Immature natural killer cell (primary cell): ENCODE measurements at places on chromosomes 13 and 19. TPM values are rescaled to one million over a fixed set of nuclear protein-coding genes. Genes with fewer than 3 reads are reported as not detected.

Gene ZNF100
- polyA plus RNA-seq: 7.5 TPM

Gene WTIP
- 0.03 TPM for polyA plus RNA-seq

Gene CEACAM16
- polyA plus RNA-seq: not detected

Gene RYR1
- polyA plus RNA-seq: not detected

- H3K4me3 ChIP-seq: peak overlapping the region; percentile 18
- no peaks in the 10 kb centered on the region for H3K36me3 ChIP-seq
- H3K4me1 ChIP-seq: peaks cover 17% of the 10 kb centered on the region
- H3K27ac ChIP-seq: no peak overlapping the region
- peak; percentile 18 for DNase-seq
- H3K27me3 ChIP-seq: peaks cover 4% of the 10 kb centered on the region
Measured at GRCh38 chr13:113742000-113742441, 17.0 kb upstream of the TMEM255B start.

- no peak overlapping the region for H3K4me3 ChIP-seq
- no peaks in the 10 kb centered on the region for H3K27me3 ChIP-seq
- peaks cover 21% of the 10 kb centered on the region for H3K36me3 ChIP-seq
Measured at GRCh38 chr13:50012396-50013169, 2.7 kb upstream of the KCNRG start.

DNA sequence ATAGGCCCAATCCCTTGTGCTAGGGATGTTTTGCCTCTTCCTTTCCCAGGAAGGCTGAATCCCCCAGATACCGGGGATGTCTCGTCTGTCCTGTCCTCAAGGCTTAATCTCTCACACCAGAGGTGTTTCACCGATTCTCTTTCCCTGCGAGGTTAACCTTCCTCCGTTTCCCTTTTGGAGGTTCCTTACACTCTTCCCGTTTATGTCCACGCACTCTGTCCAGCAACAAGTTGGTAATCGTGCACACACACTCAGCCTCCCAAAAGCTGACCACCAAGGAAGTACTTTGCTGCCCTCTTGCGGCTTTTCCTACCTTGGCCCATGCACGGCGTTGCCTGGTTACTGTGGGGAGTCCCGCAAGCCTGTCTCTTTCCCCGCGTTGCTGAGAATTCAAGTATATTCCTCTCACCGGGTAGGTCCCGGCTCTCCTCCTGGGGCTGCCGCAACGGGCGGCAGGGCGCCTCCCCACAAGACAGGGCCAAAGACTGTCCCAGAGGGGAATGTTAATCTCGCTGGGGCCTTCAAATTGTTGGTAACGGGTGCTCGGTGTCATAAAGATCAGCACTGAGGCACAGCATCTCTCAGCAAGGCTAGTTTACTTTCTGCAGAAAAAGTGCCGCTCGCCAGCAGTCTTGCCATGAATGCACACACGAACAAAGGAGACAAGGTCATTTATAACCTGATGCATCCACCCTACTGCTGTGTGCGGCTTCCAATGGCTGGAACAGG is 36.7 kb upstream of the CD177 start:
- no peaks in the 10 kb centered on the region for H3K4me1 ChIP-seq
- H3K36me3 ChIP-seq: no peaks in the 10 kb centered on the region
- no peak overlapping the region for H3K4me3 ChIP-seq
- H3K27ac ChIP-seq: no peak overlapping the region

DNA sequence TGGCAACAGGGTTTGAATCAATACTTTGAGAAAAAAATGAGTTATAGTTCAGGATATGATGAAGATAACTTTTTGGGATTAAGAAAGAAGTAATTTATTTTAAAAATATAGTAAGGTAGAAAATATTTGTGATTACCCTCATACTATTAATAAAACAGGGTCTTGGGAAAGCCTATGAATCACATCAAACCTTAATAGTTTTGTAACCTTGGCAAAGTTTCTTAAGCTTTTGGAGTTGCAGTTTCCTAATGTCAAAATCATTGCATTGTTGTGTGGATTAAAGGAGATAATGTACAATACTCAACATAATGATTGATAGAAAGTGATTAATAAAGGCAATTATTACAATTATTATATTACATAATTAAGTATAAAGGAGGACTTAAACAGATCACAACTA is 149.0 kb downstream of the LMO7 start:
- no peaks in the 10 kb centered on the region for H3K4me1 ChIP-seq
- no peak overlapping the region for H3K4me3 ChIP-seq
- no peak overlapping the region for H3K27ac ChIP-seq
- H3K27me3 ChIP-seq: no peaks in the 10 kb centered on the region
- no peak for DNase-seq
